Foreskin keratinocyte (primary cell): ENCODE measurements at places on chromosomes 1 and 21. TPM values are rescaled to one million over a fixed set of nuclear protein-coding genes. Genes with fewer than 3 reads are reported as not detected.

GRCh38 chr21:43703035-43703880 is 15.7 kb upstream of the PDXK start:
- DNase-seq: no peak

DNA sequence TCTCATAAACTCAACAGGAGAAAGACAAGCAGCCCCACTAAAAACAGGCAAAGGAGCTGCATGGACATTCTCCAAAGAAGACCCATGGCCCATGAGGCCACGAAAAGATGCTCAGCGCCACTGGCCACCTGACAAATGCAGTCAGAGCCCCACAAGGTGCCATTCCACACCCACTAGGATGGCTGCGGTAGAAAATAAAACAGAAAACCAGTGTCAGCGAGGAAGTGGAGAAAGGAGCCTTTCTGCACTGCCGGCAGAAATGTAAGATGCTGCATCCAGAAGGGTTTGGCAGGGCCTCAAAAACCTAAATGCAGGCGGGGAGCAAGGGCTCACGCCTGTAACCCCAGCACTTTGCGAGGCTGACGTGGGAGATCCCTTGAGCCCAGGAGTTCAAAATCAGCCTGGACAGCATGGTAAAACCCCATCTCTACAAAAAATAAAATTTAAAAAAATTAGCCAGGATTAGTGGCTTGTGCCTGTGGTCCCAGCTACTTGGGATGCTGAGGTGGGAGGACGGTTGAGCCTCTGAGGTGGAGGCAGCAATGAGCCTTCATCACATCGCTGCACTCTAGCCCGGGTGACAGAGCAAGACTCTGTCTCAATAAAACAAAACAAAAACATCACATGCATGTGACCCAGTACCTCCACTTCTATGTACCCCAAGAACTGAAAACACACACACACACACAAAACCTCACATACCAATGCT is 4.2 kb downstream of the WNT9A start:
- no peak for DNase-seq

GRCh38 chr1:205950280-205950679 is 7.0 kb upstream of the SLC26A9 start:
- DNase-seq: no peak

DNA sequence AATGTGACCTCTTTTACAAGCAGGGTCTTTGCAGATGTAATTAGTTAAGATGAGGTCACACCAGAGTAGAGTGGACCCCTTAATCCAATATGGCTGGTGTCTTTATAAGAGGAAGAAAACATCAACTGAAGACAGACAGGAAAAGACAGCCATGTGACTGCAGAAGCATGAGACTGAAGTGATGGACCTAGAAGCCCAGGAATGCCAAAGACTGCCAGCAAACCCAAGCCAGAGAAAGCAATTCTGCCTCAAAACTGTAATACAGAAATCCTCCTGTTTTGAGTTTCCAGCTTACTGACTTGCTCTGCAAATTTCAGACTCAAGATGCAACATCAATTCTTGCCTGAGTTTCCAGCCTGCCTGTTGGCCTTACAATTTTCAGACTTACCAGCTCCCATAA is 17.3 kb downstream of the ENAH start:
- DNase-seq: no peak

The CRP gene
- not detected in 2 replicates for total RNA-seq

GRCh38 chr1:47797575-47797974 is 199.6 kb downstream of the TRABD2B start:
- no peak for DNase-seq

DNA sequence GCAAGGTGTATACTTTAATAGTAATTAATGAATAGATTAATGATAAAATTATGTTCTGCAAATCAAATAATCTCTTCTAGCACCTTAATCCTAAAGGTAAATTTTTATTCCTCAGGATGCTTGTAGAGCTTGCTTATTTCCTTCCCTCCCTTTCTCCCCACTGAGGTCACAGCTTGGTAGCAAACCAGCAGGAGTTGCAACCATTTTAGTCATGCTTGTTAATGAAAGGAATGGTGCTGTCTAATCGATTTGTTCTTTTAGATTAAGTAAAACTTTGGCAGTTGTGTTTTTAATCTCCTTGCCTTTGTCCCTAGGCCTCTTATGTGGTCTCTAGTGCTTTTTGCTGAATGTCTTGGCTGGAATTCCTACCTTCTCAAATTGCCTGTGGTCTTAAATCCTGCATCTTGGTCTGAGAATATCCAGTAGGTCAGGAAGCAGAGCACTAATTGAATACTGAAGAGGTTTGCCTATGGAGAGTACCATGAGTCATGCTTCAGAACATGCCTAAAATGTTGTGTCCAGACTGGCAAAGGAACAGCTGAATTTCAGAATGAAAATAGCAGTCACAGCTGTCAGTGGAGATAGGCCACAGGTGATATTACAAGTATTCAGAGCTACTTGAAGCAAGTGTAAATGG is 36.3 kb upstream of the RWDD3 start:
- peak; percentile 64 for DNase-seq

The OXCT2 gene
- 0.20 and 0.32 TPM in 2 replicates for total RNA-seq

The PIGV gene
- total RNA-seq: 11.7 and 11.9 TPM in 2 replicates

The VANGL2 gene
- 8.0 and 9.9 TPM in 2 replicates for total RNA-seq

DNA sequence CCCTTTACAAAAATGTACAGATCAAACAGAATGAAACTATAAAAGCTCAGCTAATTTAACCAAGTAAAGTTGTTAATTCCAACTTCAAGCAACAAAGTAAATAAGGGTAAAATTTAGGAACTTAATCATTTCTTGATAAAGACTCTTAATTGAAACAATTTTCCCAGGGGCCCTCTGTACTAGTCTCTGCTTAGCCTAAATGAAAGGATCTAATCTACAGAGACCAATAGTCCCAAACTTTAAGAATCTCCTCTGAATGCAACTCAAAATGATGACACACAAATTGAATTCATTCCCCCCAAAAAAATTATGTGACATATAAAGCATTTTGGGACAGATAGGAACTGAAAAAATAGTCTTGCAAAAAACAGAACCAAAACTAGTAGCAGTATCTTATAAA is 16.6 kb downstream of the EYA3 start:
- DNase-seq: no peak

DNA sequence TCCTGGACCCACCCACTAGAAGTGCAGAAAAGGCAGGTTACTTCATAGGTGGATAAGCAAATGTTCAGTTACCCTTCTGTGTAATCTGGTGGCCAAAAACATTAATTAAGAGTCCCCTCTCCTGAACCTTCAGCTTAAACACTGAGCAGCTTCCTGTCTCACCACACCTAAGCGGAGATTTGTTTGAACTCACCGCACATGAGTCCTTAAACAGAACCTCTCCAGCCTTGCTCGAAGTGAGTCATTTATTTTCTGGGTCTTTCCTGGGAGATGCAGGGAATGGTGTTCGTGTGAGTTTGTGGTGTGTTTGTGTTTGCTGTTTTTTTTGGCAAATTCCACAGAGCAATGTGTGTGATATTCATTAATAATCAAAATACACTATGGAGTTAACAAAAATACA is 7.6 kb upstream of the FNBP1L start:
- no peak for DNase-seq

DNA sequence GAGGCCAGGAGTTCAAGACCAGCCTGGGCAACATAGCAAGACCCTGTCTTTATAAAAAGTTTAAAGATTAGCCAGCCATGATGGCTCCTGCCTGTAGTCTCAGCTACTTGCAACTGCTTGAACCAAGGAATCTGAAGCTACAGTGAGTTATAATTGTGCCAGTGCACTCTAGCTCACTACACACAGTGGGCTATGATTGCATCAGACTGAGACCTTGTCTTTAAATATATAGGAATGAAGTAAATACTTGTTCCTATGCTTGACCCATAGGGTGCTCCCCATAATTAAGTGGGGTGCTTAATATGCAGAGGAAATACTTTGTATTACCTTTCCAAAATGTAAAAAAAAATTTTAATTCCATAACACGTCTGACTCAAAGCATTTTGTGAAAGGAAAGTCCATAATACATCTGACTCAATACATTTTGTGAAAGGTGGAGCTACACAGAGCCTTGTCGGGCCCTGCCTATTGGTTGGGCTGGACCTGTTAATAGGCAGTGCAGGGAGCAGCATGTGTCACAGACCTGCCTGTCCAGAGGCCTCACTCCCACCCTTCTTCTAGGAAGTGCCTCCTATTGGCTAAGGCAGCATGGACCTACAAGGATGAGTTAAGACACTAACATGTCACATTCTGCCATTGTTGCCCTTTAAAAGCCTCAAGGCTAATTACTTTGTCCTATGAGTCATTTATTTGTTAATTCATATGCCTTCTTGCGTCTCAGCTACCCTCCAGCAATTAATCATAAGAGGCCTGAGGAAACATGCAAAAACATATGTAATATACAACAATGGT is 33.6 kb downstream of the CD58 start:
- peak; percentile 99 for DNase-seq

The TRNP1 gene
- total RNA-seq: 72.3 and 79.0 TPM in 2 replicates

- DNase-seq: no peak
Observed at GRCh38 chr1:232300466-232300865, 329.5 kb downstream of the SIPA1L2 start.
